ENCODE measurements at places on chromosomes 4 and X.

DNA sequence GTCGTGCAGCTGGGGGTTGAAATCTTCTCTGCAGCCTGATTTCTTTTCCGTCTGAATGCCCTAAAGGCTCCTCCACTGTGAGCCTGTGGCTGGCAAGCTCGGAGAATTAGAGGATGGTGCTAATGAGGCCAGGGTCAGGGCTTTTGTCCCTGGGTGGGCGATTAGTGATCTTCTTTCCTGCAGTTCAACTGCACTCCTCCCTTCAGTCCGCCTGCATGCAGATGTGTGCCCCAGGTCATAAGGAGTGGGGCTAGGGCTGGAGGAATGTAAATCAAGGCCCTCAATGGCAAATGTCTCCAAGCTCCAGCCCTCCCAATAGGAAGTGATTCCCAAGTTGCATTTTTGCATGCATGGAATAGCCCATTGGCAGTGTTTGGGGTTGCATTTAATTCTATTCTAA is 405.0 kb downstream of the AFF2 start:
- no peak for DNase-seq

- no peak for DNase-seq
These were observed 138.7 kb downstream of the INPP4B start for GRCh38 chr4:142707401-142707800.

DNA sequence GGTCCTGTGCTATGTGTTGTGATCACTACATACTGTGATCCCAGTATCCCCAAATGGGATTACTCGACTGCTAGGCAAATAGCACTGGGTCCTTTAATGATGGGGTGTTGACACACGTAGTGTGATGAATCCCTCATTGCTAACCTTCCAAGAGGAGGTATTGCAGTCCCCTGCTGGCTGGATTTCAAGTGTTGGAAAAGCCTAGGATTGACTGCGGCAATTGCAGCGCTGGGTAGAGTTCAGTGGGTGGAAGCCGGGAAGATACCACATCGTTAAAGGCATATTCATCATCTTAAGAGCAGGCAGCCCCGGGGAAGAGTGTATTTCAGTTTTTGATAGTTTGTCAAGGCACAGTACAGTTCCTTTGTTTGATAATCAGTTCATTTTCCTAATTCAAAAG is 159.9 kb downstream of the TRIML1 start:
- DNase-seq, result no peak

GRCh38 chrX:85365370-85365995 is 14.0 kb downstream of the POF1B start:
- DNase-seq, result no peak
